ENCODE measurements at places on chromosomes 5 and 9.

GRCh38 chr5:132378580-132378979 lies 9.1 kb downstream of the SLC22A5 start:
- DNase-seq, result no peak

- DNase-seq, result no peak
These were observed 42.7 kb downstream of the ACER2 start for GRCh38 chr9:19451240-19452087.

DNA sequence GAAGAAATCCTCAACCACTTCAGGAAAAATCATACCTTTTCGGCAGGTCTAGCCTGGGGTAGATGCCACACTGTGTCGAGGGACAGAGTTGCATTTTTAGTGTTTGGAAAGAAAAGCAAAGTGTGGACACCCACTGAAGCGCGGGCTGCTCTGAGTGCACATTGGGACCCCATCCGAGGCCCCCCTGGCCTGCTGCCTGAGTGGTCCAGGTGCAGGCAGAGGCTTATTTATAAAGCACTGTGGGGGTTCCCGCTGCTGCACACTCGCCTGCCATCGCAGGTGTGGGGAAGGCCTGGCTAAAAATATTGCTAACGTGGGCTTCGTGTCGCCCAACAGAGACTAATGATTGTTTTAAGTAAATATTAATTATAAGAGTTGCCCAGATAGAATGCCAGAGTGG lies 119.4 kb downstream of the CRB2 start:
- DNase-seq, result no peak

DNA sequence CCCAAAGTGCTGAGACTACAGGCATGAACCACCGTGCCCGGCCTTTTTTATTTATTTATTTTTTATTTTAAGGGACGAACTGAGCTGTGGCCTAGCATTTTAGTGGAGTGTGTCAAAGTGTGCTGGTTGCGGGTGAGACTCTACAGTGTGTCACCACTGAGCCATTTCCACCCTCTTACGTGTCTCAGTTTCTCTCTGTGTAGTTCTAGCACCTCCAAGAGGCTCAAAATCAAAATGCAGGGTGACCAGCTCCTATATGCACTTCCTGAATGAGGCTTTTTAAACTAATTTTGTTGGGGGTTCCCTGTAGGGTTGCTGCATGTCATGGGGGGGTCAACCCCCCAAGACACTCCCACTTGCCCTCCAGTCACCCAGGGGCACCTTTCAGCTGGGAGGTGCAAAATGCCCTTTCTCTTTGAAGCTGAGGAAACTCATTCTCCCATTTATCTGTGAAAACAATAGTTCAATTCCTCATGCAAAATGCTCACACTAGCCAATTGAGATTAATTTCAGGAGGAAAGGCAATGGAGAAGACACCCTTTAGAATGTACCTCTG lies 69.3 kb downstream of the COL15A1 start:
- DNase-seq, result no peak

GRCh38 chr5:136891175-136891972 lies 526.0 kb upstream of the TRPC7 start:
- DNase-seq, result no peak

DNA sequence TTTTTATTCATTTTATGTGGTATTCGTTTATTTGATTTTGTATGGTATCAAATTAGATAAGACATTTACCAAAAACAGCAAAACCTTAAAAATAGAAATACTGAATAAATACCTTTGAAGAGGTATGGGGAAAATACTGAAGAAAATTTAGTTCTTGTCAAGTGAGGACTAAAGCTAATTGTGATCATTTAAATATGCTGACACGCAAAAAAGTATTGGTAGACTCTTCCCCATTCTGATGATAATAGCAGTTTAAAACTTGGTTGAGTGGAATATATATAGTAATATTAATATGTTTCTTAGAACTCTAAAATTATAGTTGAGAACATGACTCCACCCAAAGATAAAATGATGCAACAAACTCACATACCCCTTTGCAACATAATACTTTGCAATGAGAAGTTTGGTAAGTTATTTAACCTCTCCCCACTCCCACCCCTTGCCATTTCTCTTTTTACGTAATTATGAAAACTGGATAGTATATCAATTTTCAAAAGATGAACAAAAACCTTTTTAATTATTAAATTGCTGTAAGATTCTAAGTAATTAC lies 30.1 kb upstream of the SNX24 start:
- no peak for DNase-seq

DNA sequence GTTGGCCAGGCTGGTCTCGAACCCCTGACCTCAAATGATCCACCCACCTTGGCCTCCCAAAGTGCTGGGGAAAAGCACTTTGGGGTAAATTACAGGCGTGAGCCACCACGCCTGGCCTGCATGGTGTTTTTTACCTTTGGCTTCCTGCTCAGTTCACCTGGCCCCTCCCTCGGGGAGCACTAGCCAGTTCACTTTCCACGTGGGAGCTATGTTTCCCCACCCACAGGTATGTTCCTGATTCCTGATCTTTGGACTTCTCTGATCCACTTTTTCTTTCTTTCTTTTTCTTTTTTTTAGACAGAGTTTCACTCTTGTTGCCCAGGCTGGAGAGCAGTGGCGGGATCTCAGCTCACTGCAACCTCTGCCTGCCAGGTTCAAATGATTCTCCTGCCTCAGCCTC lies 15.8 kb downstream of the DAB2IP start:
- DNase-seq, result no peak

GRCh38 chr5:157993986-157994691 lies 135.2 kb upstream of the CLINT1 start:
- DNase-seq, result no peak

GRCh38 chr5:172699423-172699822 lies 58.4 kb downstream of the NEURL1B start:
- no peak for DNase-seq

DNA sequence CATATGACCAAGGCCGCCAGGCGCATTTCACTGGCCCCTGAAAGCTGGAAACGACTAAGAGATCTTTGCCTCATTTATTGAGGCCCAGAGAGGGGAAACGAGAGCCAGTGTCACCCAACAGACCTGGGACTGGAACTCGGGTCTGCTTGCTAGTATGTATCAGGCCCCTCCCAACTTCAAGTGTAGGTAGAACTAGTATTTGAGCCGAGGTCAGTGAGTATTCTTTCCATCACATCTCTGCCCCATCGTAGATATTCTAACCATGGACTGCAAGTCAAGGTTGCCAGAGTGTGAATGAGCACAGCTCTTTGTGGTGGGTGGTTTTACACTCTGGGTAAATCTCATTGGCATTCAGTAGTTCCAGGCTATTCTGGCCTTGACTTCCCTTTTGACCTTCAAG lies 42.2 kb downstream of the GPR107 start:
- no peak for DNase-seq

Measured in activated CD8-positive, alpha-beta memory T cell treated with anti-CD3 and anti-CD28 coated beads for 1 hour (primary cell).